ENCODE measurements at places on chromosomes 4 and X.

DNA sequence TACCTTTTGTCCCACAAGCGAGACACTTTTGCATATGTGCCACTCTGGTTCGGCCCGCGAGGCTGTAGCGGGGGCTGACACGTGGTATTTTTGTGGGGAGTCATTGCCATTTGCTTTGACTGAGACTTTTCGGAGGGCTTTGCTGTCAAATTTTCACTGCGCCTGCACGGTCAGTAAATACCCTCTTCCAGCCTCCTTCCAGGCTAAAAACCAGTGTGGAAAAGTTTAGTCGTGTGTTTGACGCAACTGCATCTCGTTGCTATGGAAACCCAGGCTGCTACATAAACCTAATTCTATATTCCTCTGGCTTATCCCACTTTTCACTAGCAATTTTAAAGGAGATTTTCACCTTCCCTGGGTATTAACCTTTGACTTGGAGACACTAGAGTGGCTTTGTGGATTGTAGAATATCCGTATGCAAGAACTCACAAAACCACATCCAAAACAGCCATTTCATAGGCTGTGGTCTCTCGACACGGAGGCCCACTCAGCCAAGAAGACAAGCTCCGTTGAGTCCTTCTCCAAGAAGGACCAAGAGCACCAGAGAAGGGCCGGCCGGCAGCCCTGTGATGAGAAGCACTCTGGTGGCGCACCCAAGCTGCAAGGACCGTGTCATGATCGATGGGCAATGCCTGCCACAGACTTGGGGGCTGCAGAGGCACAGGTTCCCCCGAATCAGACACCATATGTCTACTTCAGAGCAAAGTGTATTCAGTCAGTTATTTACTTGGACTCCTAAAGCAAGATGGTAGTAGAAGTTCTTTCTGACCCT lies 38.4 kb upstream of the ENPP6 start:
- no peak for DNase-seq

GRCh38 chr4:108965472-108966076 lies 202.7 kb upstream of the ETNPPL start:
- no peak for DNase-seq

- no peak for DNase-seq
These were observed 4.7 kb downstream of the FAM120C start for GRCh38 chrX:54178100-54178940.

GRCh38 chrX:37993176-37993575 lies 13.2 kb upstream of the SYTL5 start:
- DNase-seq, result no peak

GRCh38 chr4:48380583-48381167 lies 39.3 kb downstream of the SLAIN2 start:
- DNase-seq, result no peak

DNA sequence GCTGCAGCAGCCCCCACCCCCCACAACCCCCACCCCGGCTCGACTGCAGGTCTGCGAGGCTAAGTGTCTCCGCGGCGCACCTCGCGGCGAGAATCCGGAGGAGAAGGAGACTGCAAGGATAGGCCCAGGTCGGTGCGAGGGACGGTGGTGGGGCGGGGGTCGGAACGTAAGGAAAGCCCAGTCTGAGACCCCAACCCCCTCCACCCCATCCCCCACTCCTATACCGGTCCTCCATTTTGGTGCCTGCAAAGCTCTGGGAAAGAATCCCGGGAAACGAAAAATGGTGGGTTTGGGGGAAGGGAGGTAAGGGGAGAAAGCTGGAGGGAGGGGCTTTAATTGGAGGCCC lies 614 bp downstream of the BEX3 start:
- no peak for DNase-seq

DNA sequence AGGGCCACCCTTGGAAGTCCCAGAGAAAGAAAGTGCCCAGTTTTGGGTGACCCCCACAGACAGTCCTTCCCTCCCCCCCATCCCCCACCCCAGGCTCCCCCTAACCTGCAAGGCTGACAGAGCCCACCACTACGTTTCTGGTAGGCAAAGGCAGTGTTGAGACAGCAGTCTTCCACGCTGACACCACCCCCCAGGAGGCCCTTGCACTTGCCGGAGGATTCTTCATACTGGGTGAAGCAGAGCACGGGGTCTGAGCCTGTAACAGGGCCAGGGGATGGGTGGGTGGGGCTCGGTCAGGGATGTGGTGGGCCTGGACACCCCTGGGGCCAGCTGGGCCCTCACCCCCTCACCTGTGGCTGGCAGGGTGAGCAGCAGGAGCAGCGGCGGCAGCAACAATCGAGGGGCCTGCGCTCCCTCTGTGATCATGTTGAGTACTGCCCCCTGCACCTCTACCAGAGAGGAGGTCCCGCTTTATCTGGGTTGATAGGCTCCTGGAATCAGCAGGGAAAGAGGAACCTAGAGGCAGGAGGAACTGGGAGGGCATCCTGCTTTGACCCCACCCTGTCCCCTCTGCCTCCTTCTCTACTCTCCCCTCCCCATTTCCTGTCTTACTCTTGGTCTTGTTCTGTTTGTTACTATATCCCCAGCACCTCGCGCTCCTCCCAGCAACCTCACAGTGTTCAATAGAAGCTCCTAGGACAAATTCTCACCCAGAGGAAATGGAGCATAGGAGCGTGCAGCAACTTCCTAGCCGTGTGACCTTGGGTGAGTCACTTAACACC lies at the start of gene CFP:
CFP (minus strand) TSS at position 512 of the 782 bp plus-strand sequence; CDS start at position 426, 86 bp downstream.
- DNase-seq, result no peak

DNA sequence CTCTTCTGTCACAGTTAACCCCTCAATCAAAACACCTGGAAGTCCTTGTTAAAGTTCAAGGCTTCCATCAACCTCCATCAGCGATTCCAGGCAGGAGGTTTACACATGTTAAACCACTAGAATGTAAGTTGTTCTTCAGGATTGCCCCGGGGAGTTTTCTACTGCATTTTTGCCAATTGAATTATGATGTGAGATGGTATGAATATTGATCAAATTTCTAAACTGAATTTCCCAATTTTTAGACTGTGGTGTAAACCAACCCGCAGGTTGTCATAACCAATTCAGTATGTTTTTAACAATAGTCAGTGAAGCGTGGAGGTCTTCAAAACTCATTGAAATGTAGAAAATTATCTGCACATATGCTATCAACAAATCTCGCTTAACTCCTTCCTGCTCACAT lies 21.2 kb upstream of the TENM3 start:
- no peak for DNase-seq

DNA sequence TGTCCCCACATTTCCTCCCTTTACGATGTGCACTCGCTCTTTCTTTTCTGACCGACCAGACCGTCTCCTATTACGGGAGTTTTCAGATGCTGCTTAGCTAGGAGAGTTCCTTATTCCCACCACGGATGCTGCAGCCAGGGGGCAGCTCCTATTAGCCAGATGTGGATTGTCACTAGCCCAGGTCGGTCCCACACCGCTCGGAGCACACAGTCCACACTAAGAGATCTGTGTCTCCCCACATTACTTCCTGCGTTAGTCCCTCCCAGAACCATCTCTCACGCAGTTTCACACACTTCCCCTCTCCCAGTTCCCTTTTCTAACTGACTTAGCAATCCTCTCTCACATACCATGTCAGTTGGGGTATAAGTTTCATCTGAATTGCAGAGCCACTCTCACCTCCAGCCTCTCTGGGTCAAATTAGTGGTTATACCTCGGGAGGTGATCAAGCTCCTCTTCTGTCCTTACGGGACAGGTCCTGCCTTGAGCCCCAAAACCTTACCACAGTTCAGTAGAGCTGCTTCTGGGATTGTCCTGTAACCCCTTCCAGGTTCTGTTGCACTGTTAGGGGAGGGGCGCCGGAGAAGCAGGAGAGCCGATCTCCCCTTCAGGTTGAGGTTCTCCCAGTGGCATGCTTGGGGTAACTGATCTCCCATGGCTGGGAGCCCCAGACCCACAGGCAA lies 28.2 kb downstream of the SULT1E1 start:
- DNase-seq, result no peak

DNA sequence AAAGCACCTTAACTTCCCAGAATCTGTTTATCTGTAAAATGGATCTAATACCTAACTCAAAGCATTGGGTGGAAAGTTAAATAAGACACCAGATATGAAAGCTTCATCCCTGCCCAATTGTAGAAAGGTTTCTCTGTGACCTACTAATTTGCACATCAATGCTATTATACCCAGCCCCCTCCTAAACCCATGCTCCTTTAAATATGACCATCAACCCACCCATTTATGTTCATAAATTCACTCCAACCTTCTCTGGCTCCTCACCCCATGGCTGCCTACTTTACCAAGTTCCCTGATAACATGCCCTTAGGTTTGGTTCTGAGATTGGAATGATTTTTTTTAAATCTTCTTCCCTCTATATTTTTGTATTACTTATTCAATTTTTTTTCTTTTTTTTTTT lies 1.9 kb downstream of the LYAR start:
- DNase-seq, result no peak

- no peak for DNase-seq
These were observed 392.0 kb downstream of the MAPK10 start for GRCh38 chr4:85967872-85968271.

DNA sequence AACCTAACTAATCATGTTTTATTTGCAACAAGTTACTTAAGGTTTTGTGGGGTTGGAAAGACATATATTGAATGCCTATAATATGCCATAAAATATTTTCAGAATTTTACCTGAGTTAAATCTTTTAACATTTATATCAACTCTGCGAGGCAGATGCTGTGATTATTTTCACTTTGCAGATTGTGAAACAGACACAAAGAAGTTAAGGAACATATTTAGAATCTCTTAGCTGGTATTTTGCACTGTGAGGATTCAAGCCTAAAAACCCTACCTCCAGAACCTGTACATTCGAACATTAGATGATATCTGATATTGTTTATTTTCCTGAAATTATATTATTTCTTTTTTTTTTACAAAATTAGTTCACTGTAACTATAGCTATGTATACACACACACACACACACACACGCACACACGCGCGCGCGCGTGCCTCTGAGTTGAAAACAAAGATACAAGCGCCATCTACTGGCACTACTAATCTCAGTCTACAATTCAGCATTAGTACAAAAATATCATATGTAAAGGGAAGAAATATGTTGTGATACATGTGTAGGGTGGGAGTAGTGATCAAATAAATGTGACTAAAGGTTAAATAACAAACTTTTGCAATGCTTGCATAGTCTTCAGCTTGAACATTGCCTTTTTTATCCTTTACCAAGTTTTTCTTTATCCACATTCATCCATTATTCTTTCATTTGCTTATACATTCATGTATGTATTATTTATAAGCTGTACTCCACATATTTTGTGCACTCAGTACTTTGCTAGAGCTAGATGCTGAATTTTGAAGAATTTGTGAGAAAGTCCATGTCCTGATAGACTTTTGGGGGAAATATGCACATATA lies 61.5 kb downstream of the ANXA10 start:
- DNase-seq, result peak; percentile 18

GRCh38 chrX:78886550-78886949 lies 58.6 kb upstream of the P2RY10 start:
- no peak for DNase-seq

DNA sequence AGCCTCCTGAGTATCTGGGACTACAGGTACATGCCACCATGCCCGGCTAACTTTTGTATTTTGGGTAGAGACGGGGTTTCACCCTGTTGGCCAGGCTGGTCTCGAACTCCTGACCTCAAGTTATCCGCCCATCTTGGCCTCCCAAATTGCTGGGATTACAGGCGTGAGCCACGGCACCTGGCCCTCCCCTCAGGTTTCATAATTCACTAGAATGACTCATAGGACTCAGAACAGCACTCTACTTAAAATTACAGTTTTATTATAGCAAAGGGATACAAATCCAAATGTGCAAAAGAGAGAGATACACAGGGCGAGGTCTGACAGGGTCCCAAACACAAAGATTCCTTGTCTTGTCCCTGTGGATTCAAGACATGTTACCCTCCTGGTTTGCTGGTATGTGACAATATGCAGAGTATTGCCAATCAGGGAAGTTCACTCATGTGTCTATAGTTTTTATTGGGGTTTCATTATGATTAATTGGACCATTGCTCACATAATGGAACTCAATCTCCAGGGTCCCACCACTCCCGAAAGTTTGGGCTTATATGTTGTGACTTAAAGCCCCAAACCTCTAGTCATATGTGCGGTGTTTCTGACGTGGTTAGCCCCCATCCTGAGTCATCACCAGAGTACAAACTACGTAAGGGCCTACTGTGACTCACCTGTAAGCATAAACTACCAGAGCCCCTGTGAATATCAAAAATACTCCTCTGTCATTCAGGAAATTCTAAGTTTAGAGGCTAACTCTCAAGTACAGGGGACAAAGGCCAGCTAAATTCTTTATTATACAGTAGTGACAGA lies 5.2 kb downstream of the YIPF6 start:
- DNase-seq, result no peak

GRCh38 chr4:134885436-134885835 lies 683.8 kb upstream of the PABPC4L start:
- DNase-seq, result no peak

GRCh38 chrX:26414534-26414933 lies 198.6 kb downstream of the MAGEB5 start:
- DNase-seq, result no peak

DNA sequence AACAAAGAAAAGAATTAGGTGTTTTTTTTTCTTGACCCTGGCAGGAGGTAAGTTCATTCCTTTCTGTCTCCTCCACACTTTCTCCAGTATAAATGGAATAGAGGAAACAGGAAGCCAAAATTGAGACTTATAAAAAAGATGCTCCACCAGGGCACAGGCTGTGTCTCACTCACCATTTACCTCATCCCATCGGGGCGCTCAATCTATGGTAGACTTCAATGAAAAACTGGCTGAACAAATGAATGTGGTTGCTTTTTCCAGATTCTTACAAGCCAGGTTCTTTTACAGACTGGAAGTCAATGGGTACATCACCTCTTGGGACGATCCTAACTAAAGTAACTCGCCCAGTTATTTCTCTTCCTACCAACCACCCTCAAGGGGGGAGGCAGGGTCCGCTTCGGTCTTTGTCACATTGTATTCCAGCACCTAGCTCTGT lies 685 bp downstream of the COMMD8 start:
- DNase-seq, result no peak

DNA sequence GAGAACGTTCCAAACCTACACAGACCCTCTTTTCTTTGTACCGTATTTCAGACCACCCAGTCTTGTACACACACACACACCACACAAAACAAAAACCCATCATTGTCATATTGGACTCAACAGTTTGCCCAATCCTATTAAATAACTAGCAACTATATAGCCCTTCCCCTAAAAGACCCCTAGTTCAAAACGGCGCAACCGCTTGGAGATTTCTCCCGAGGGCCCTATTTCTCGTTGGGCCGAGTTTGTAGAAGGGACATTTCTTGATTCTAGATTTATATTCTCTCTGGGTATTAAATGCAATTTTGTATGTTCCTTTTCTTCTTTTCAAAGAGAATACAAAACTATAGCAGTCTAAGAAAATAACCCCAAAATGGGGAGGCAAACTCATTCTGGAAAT lies 547 bp upstream of the PDGFRA start:
- no peak for DNase-seq

DNA sequence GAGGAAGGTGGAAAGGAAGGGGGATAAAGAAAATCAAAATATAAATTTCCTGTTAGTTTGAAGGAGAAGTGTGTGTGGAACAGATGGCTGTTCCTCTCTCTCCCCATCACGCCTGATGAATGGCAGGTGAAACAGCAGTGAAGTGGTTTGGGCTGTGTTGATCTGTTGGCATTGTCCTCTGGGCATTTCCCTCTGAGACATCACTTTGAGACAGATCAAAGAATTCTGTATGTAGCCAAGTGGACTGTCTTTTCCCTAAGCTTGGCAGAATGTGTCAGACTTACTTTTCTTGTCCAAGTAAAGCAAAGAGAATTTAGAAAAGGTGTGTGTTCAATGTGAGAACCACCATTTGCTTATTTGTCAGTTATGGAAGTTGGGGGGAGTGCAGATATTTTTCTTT lies 47.5 kb downstream of the SEPTIN11 start:
- no peak for DNase-seq

All from DMS 273 treated with DMSO at 0.1 percent for 48 hours (cell line).